Lung (tissue), 17 donors: ENCODE measurements at places on chromosomes 2 and 18. TPM values are rescaled to one million over a fixed set of nuclear protein-coding genes. Genes with fewer than 3 reads are reported as not detected.

Gene VWC2L
- total RNA-seq, result 0.25 TPM

GRCh38 chr2:239274391-239275043 lies 126.3 kb downstream of the HDAC4 start:
- no peak for DNase-seq

GRCh38 chr18:60372132-60372531 lies 443 bp downstream of the MC4R start:
- DNase-seq, result no peak

Gene REEP1
- total RNA-seq, result 19.7 TPM

GRCh38 chr2:174667250-174667860 lies 69.8 kb upstream of the WIPF1 start:
- DNase-seq, result no peak

Gene BMP10
- 0.31 TPM for total RNA-seq

Gene KCNK3
- total RNA-seq, result 27.7 TPM

Gene NMUR1
- 0.65 TPM for total RNA-seq

- no peak for DNase-seq
These were observed 331.3 kb downstream of the THSD7B start for GRCh38 chr2:137096693-137097092.

- DNase-seq, result no peak
These were observed 339.6 kb downstream of the LRRTM1 start for GRCh38 chr2:79964966-79965365.
